Lower lobe of right lung (tissue), 2 donors: ENCODE measurements at places on chromosomes 3 and 15.

GRCh38 chr3:26171006-26171405, 381.1 kb downstream of the OXSM start:
- no peak for DNase-seq

GRCh38 chr3:13491206-13491974, 11.3 kb downstream of the HDAC11 start:
- DNase-seq: peak; percentile 19

GRCh38 chr15:67822537-67823313, 2.6 kb upstream of the SKOR1 start:
- no peak for DNase-seq

DNA sequence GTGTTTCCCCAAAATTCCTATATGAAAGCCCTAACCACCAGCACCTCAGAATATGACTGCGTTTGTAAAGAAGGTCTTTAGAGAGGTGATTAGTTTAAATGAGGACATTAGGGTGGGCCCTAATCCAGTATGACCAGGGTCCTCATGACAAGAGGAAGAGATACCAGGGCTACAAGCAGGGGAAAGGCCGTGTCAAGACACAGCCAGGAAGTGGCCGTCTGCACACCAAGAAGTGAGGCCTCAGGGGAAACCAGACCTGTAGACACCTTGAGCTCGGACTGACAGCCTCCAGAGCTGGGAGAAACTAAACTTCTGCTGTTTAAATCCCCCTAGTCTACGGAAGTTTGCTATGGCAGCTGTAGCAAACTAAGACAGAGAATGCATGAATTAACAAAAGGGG, 14.2 kb downstream of the KIF7 start:
- no peak for DNase-seq

GRCh38 chr3:24365168-24365567, 129.5 kb downstream of the THRB start:
- DNase-seq: no peak

DNA sequence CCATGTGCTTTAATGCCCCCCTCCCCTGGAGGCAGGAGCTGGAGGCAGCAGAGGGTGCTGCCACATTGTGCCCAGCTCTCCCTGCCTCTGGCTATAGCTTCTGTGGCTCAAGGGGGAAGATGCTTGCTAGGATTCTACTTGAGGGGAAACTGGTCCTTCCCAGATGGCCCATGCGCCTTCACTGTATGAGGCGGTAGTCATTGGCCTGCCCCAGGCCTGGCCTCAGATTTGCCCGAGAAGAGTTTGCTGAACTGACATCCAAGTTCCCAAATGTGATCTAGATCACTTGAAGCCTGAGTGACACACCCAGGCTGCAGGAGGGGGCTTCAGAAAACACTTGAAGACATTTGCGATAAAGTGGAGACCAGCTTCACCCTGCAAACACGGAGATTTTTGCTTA, 4.1 kb downstream of the SYNM start:
- peak; percentile 9 for DNase-seq

DNA sequence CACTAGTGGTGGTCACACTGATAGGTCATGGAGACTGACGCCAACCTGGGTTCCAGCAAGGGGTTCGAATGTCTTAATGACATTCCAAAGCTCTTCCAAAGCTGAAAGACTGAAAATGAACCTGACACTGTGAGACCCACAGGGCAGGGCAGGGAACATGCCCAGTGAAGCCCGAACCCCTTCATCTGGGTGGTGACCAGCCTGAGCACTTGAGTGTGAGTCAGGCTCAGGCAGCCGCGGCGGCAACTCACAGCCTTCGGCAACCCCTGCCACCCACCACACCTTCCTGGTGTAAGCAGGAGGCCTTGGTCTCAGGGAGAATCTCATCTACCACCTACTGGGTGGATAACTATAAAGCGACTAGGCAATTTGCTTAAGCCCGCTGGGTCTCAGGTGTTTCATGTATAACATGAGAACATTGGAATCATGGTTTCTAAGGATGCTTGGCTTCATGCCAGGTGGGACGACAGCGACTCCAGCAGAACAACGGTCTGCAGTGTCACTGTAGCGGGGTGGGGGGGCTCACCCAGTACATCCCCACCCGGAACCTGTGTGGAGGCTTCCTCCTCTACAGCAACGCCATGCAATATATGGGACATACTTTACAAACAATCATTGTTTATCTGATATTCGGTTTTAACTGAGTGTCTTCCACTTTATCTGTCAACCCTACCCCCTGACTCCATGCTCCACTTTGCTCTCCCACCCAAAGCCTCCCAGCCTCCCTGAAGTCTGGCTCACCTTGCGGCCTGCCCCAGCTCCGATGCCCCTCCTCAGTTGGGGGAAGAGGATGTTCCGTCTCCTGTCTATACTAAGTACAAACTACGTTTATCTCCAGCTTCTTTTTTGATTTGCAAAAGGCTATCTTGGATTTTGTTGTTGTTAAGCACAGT, 125.0 kb upstream of the MEF2A start:
- DNase-seq: no peak

DNA sequence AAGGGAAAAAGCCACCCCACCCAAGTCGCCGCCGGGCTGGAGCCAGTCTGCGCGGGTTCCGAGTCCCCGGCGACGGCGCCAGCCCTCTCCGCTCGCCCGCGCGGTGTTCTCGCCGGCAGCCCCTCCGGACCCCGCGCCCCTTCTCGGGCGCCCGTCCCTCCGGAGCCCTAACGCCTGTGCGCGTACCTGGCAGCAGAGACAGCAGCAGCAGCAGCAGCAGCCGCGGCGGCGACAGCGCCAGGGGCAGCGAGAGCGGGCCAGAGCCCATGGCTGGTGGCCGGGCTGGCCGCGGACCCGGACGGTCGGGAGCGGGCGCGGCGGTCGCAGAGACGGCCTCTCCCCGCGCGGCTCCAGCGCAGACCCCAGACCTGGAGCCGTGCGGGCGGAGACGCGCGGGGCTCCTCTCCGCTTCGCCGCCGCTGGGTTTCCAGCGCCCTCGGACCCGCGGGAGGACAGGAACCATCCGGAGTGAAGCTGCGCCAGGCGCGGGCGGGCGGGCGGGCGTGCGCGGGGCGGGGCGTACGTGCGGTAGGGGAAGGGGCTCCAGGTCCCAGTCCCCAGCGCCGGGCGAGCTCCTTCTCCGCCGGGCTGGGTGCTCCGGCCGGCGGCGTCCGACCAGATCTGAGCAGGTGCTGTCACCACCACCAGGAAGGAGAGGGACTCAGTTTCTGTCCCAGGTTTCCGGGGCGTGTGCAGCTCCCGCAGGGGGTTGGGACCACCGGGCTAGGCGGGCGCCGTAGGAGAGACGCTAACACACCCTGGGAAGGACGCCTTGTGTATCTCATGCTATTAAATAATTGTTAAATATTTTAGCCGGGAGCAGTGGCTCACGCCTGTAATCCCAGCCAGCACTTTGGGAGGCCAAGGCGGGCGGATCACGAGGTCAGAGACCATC, at the start of gene CHRNA3:
CHRNA3 (minus strand) TSS at position 470 of the 895 bp plus-strand sequence; CDS start at position 268, 202 bp downstream.
- no peak for DNase-seq

DNA sequence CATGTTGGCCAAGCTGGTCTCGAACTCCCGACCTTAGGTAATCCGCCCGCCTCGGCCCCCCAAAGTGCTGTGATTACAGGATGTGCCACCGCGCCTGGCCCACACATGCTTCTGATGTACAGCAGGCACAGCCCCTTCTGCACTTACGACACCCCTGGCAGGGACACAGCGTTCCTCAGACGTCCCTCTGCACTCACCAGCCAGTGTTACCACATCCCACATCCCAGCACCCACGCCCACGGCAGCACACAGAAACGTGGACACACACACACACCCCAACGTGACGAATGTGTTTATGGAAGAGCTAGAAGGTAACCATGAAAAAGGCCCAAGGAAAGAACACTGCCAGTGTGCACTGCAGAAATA, 576 bp upstream of the RPAP1 start:
- peak; percentile 89 for DNase-seq

- DNase-seq: no peak
Measured at GRCh38 chr3:122687298-122687697, 6.7 kb downstream of the PARP14 start.

GRCh38 chr15:78889000-78889399, 16.3 kb downstream of the MORF4L1 start:
- no peak for DNase-seq

DNA sequence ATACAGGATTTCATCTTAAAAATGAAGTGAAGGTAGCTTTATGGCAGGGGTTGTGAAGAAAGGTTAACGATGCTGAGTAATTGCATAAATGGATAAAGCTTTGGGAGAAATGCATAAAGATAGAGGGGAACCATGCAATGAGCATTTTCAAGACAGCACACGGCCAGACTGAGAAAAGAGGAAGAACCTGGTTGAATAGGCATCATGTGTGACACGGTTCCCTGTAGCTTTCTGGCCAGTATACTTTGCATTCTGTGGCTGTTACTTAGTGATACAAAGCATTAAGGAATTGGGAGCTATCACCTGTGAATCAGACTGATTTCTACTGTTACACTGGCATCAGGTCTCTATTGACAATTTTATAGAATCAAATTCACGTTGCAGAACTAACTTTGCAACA, 33.3 kb downstream of the NR2C2 start:
- DNase-seq: no peak
